ENCODE measurements at places on chromosomes 2 and 18.
A peak's percentile ranks its signal among the peaks of the same experiment; 100 is the strongest.

- DNase-seq: no peak
Observed at GRCh38 chr2:220075835-220076234, 448.4 kb downstream of the SLC4A3 start.

- no peak for DNase-seq
Observed at GRCh38 chr2:198327526-198327925, 523.1 kb downstream of the PLCL1 start.

GRCh38 chr2:162888652-162889051 lies 50.1 kb upstream of the KCNH7 start:
- DNase-seq: no peak

DNA sequence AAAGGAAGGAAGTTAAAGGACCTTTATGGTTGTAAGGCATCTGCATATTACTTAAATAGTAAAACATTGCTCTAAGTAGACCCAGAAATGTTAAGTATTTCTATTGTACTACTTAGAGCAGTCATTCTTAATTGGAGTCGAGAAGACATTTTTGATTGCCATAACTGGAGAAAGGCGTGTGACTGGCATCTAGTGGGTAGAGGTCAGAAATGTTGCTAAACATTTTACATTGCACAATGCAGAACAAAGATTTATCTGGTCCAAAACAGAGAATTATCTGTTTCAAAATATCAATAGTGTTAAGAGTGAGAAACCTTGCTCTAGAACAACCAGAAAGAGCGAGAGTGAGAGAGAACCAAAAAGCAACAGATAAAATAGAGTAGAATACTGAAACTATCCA lies 23.3 kb upstream of the ROCK1 start:
- DNase-seq: no peak

GRCh38 chr2:102141011-102141943 lies 1.3 kb upstream of the IL1R1 start:
- DNase-seq: peak; percentile 63

DNA sequence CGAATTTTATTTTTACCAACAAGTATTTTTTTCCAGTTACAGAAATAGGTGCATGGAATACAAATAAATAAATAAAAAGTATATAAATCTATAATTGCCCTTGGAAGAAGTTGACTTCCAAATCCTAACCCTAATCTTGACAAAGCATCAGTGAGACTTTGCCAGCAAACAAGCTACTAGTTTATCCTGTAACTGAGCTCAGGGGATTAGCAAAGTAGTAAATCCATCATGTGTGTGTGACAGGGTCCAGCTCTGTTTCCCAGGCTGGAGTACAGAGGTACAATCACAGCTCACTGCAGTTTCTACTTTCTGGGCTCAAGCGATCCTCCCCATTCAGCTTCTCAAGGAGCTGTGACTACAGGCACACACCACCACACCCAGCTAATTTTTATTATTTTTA lies 948.0 kb upstream of the CNTNAP5 start:
- no peak for DNase-seq
